Esophagus mucosa (tissue), 1 donor: ENCODE measurements at places on chromosomes 3 and 15. TPM values are rescaled to one million over a fixed set of nuclear protein-coding genes. Genes with fewer than 3 reads are reported as not detected.

DNA sequence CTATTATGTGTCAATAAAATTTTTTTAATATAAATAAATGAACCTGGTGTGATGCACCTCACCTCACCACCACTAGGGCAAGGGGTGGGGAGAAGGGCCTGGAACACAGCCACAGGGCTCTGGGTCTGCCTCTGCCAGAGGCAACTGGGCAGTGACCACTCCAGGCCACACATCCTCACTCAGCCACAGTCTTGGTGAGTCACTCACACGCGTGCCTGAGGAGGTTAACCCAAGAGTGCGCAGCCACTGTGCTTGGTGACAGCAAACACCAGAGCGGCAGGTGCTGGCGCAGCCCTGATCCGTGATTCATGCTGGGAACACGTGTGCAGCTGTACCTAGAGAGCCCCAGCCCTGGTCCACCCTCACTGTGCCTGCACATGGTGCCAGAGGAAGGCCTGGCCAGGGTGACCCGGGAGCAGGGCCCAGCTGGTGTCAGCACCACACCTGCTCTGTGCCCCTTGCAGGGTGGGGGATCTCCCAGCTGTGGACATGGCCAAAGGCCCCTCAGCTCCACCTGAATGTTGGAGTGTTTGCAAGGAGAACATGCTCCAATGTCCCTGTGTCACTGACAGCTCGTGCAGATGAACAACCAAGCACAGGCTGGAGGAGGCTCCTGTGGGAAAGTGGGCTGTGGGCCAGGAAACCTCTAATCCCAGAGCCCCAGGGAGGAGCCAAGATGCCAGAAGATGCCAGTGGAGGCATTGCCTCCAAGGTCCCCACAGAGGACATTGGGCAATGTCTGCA, 2.1 kb downstream of the SLC41A3 start:
- ATAC-seq = peak; percentile 92

DNA sequence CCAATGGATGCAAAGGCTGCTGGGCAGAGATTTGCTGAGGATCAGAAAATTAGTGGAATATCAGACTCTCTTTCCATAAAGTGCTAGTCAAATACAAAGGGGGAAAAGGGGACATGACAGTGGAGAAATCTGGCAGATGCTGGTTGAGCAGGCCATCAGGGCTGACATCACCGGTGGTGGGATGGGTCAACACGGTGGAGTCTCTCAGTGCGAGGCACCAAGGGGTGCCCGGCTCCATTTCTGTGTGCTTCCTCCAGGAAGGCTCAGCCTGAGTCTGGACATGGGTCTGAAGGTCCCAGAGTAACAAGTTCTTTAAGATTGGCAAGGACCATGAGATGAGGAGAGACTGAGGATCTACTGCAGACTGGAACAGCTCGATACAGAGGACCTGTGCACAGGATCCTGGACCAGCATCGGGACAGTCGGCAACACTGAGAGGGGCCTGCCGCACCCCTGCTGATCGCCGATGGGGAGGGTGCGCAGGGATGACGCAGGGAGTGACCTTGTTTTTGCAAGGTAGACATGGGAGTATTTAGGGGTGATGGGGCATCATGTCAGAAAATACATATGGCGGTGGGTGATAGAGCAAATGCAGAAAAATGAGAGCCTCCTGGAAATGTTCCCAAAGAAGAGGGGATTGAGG, 92.7 kb downstream of the SEC22A start:
- no peak for ATAC-seq

Gene RTP4
- total RNA-seq = 1.8 TPM

DNA sequence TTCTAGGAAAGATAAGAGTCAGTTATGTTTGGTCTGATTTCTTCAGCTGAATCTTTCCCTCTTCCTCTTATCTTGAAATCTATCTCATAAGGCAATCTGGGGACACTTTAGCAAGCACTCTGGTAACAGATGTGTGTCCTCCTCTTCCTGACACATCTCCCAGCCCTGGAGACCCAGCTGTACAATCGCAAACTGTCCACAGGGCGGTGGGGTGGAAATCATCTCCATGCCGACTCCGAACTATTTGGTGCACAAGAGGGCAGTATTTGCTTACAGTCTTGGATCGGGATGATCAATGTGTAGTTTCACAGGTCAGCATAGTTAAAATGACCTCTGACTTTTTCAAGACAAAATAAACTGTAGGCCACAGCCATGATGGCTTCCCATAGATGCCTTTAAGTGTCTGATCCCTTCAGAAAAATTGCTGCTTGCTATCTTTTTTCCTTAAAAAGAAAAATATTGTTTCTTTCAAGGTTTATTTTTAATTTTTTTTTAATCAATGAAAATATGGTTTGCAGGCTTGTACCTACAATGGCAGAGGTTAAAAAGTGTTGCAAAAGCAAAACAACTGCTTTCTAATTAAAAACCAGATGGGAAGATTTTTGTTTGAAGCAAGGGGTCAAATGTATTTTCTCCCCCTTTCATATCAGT, 17.7 kb downstream of the EEFSEC start:
- peak; percentile 62 for ATAC-seq

- ATAC-seq = no peak
These were observed 59.8 kb downstream of the PIK3R4 start for GRCh38 chr3:130686833-130687232.

DNA sequence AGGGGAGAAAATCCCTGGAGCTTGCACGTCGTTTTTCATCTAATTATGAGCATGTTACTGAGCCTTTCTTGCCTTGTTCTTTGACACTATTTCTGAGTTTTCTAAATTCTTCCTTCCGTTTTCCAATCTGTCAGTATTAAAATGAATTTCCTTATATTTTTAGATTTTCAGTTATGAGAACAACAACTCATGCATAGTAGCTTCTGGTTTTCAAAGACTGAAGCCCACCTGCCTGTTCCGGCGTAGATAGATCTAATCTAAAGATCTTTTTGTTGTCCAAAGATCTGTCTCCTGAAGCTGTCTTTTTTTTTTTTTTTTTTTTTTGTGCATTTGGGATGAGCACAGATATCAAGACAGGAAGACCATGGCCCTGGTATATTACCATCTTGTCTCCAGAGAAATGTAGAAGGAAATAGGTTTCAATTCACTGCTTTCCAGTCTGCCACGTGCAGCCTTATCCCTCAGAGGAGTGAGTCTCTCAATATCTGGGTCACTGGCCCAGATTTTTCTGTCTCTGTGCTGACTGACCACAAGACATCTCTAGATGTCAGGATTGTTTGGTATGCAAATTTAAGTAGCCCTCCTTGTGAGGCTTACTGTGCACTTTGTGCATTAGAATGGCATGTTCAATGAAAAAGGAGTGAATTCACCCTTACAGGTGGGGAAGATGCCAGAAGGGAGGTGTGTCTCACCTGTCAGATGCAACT, 222.3 kb upstream of the TMC3 start:
- no peak for ATAC-seq

- ATAC-seq = peak; percentile 15
These were observed 16.8 kb upstream of the SLC41A3 start for GRCh38 chr3:126100634-126101301.

DNA sequence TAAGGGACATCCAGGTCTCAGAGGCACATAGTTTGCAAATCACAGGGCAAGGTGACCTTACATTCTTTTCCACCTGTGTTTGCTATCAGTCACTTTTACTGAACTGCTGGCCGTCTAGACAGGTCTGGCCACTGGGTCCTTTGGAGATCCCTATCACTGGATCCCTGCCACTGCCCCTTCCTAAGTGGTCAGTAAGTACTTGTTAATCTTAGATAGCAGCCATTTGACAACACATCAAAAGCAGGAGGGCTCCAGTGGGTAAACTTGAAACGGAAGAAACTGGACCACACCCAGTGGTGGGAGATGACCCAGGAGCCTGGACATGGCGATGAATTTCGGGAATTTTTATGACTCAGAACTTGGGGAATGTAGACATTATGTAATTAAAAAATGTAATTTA, 28.9 kb upstream of the RASGRP1 start:
- ATAC-seq = no peak

GRCh38 chr3:124984754-124985153, 50.2 kb upstream of the MUC13 start:
- no peak for ATAC-seq

Gene POPDC2
- 0.60 TPM for total RNA-seq

- ATAC-seq = no peak
These were observed 111.2 kb downstream of the GMPS start for GRCh38 chr3:155981669-155982068.

GRCh38 chr3:138186803-138187295, 252 bp upstream of the ARMC8 start:
- ATAC-seq = peak; percentile 97

DNA sequence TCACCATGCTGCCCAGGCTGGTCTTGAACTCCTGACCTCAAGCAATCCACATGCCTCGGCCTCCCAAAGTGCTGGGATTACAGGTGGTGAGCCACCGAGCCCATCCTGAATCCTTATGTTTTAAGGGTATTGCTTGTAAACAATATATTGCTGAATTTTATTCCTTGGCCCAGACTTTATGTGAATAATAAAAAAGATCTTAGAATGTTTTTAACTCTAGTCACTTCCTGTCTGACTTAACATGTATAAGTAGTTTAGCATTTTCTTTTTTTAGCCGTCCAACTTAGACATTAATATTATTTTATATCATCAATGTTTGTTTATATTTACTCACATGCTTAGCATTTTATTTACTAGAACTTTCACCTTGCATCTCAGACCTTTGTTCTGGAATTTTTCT, 9.2 kb upstream of the EIF2B5 start:
- no peak for ATAC-seq

Gene ZNF502
- total RNA-seq = 1.7 TPM

- ATAC-seq = no peak
These were observed 80.1 kb upstream of the GBE1 start for GRCh38 chr3:81841540-81841939.

Gene CAND2
- total RNA-seq = 1.1 TPM

Gene STAC
- total RNA-seq = 0.08 TPM

DNA sequence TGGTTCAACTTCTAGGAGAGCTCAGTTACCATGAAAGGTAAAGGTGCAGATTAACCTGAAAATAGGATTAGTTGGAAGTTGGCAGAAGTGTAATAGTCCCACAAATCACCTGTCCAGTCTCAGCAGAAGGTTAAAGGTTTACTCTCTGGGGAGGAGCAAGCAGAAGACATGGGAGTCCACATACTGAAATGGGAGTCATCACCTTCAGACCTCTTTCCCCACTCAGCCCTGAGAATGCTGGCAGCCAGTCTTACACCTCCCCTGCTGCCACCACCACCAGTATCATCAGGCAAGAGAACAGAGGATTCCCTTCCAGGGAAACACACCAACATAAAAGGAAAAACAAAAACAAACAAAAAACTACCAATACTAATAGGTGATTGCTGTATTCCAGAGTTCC, 13.8 kb upstream of the PLA2G4D start:
- no peak for ATAC-seq

Gene SLC7A14
- not detected for total RNA-seq

GRCh38 chr3:23811919-23812318, 6.2 kb downstream of the UBE2E1 start:
- ATAC-seq = no peak

DNA sequence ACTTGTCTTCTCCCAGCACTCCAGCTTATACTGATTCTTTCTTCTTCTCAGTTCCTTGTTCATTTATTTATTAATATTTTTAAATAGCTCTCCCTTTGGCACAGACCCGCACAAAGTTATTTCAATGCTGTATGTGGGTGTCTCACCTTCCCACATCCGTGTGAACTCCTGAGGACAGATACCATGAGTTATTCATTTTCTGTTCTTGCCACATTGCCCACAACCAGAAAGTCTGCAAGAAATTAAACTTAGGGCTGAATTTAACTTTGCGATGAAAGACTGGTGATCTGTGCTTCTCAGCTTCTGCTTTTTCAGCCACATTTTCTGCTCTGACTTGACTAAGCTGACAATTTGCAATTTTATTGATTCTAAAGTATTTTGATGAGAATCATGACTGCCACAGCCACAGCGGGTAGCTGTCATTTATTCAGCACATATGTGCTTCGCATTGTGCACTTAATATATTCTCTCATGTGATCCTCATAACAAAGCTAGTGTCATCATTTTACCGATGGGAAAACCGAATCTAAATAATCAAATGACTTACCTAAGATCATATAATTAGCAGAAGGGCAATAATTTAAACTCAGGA, 569.8 kb downstream of the EDEM1 start:
- ATAC-seq = no peak

Gene SIDT1
- 1.5 TPM for total RNA-seq

Gene ANKRD63
- total RNA-seq = not detected

DNA sequence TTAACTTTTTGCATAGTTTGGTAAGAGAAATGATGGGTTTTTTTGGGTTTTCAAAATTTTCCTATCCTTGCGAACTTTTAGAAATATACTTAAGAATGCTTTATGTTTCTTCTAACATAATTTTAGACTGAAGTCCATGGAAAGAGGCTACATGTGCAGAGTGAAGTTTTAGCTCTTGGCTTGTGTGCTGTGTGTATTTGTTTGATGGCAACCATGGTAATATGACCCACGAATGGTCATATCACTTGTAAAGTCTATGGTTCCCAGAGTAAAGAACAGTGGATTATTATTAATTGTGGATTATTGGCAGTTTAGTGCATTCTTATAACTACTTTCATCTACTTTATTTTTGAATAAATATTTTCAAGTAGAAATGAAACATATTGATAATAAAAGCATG, 124.0 kb upstream of the GOLGA6L4 start:
- no peak for ATAC-seq

DNA sequence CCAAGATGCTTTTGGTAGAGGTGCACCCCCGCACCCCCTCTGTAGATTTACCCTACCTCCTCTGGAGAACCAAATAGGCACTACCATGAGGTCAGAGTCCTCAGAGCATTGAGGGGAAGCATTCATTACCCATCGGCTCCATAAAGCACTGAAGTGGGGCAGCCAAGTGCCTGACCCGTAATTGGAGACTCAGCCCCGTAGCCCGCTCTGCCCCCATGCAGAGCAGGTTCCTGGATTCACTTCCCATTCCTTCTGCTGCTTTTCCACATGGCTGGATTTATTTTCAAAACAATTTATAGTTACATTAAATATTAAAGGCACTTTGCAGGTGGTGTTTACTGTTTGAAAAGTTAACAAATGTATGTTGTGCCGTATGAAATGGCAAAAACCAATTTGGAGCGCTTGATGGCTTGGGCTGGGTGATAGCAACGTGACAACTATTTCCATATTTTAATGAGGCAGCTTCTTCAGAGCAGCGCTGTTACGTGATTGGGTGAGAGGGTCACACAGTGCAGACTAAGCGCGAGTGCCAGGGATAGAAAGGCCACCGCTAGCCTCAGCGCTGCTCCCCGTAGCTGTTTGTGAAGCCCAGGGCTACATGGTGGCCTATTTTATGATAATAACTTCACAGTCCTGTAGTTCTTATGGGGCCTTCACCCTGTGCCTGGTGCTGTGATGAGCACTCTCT, 373.8 kb upstream of the PROK2 start:
- no peak for ATAC-seq

DNA sequence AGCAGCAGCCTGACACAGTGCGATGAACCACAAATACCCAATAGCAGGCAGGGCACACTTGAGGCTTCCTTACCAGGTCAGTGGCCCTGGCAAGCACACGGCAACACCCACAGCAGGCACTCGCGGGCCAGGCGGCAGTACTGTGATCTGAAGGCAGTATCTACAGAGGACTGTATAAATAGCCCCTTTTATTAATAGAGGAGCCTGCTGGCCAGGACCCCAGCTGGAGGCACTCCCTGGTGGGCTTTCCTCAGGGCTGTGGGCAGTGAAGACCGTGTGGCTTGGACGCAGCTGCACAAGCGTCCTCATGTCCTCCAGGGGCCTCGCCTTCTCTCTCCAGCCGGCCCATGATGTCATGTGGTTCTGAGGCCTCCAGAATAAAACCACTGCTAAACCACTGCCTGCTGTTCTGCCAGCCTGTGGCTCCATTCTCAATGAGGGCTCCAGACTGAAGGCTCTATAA, 44.1 kb downstream of the LRIG1 start:
- ATAC-seq = no peak

Gene IL17RB
- total RNA-seq = 0.20 TPM
